ENCODE measurements at places on chromosomes 4 and X. TPM values are rescaled to one million over a fixed set of nuclear protein-coding genes. Genes with fewer than 3 reads are reported as not detected.

- no peak overlapping the region for H3K27ac ChIP-seq
- DNase-seq, result no peak
- no peaks in the 10 kb centered on the region for H3K27me3 ChIP-seq
- H3K4me1 ChIP-seq, result no peaks in the 10 kb centered on the region
- H3K4me3 ChIP-seq, result no peak overlapping the region
These were observed 31.8 kb downstream of the ANXA10 start for GRCh38 chr4:168124008-168124641.

DNA sequence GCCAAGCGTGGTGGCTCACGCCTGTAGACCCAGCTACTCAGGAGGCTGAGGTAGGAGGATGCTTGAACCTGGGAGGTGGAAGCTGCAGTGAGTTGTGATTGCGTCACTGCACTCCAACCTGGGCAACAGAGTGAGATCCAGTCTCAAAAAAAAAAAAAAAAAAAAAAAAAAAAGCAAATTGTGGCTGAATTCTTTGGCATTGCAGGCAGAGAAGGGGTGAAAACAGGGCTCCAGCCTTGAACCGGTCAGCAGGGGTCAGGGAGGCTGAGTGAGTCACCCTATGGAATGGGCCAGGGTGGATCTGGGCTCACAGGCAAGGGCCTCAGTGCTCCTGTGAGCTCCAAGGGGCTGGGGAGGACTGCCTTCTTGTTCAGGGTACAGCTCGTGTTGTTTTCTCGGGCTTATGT, 13.2 kb upstream of the FAM3A start:
- H3K4me1 ChIP-seq, result peaks cover 14% of the 10 kb centered on the region
- H3K27ac ChIP-seq, result no peak overlapping the region
- no peak overlapping the region for H3K4me3 ChIP-seq

Gene MND1
- total RNA-seq, result 0.27 TPM

Gene ITGB1BP2
- 2.8 TPM for total RNA-seq

Gene MAGT1
- total RNA-seq, result 40.2 TPM

Data from activated B cell treated with CpG ODN at 0.5 μM for 24 hours (primary cell).